ENCODE measurements at places on chromosomes 4 and X.

DNA sequence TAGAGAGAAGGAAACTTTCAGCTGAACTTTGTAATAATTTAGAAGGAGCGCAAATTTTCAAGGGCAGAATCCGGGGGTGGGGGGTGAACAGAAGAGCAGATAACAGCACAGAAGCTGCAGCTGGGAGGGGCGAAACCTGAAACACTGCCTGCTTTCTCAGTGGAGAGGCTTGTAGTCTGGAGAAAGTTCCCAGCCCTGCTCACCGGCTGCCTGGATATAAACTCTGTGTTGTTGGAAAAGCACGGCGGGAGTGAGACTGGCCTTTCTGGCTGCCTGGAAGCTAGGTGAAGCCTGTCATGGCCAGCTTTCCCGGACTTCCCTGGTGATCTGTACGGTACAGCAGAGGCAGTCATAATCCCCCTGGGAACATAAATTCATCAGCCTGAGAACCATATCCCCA lies 1352.1 kb upstream of the DIAPH2 start:
- DNase-seq: no peak

- DNase-seq: no peak
These were observed 9.0 kb upstream of the RPL34 start for GRCh38 chr4:108611365-108611764.

DNA sequence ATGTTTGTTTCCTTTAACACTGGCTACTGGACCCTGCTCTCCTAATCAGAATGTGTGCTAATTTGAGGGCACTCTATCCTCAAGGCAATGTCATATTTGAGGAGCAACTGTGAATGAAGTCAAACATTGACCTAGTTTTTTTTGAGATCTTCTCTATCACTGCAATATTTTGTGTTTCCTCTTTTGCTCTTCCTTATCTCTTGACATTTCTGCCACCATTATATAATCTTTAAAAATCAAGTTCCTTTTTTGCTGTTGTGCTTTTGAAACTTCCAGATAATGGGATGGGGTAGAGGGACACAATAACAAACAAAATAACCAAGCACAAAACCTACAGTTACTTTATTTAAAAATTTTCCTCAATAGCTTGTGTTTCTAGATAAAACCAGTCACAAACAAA lies 7.4 kb upstream of the WDFY3 start:
- no peak for DNase-seq

DNA sequence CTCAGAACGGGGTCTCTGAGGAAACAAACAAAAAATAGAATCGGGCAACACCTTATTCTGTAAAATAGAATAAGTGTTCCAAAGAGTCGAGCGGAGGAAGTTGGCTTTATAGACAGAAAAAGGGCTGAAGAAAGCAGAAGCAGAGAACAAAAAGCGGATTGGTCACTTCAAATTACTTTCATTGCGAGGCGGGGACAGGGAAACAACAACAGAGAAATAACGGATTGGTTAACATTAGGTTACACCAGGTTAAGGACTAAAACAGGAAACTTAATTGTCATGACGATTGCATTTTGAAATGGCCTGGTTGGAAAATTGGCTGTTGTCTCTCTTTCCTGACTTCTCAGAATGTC lies 433 bp upstream of the COQ2 start:
- DNase-seq: peak; percentile 14

DNA sequence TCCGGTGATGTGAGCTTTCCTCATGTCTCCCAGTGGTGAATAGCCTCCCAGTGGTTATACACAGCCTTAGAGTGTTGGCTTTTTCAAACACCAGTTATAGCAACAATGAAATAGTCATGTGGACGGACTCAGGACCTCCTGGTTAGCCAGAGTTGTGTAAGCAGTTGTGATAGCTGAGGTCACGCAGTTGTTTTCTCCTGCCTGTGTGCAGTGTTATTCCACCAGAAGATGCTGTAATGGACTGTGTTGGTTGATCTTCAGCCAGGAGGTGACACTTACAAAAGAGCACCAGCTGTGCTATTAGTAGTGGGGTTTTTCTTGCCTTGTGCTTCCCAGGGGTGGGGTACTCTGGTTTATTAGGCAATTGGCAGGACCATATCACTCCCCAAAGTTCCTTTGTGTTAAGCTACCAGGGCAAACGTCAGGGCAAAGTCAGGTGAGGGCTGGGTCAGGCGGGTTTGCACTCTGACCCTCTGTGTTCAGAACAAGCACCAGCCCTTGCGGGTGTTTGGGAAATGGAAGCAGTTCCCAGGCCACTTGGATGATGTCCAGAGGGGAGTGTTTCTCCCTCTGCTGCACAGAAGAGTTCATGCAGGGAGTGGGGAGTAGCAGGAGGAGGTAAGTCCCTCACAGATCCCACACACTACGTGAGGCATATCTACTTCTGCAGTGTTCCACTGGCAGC lies 252.6 kb downstream of the TMEM47 start:
- DNase-seq: no peak

GRCh38 chrX:103674531-103675454 lies 11.7 kb downstream of the MORF4L2 start:
- DNase-seq: no peak

DNA sequence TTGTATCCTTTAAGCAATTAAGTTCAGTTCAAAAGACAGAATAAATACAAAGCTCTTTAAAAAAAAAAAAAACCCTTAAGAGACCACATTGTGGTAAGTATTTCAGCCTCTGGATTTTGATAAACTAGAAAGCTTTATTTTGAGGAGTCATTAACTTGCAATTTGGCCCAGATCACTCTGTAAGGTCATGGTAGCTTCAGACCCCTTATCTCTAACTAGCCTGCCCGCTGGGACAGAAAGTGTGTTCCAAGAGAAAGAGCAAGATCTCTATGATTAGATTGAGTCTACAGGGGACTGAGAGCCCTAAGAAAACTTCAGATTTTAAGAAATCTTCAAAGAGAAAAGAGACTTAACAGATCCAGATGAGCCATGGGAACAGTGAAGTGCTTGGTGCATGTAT lies 45.6 kb downstream of the GALNT7 start:
- DNase-seq: no peak

GRCh38 chr4:163948920-163949455 lies 454.5 kb downstream of the TMA16 start:
- no peak for DNase-seq

DNA sequence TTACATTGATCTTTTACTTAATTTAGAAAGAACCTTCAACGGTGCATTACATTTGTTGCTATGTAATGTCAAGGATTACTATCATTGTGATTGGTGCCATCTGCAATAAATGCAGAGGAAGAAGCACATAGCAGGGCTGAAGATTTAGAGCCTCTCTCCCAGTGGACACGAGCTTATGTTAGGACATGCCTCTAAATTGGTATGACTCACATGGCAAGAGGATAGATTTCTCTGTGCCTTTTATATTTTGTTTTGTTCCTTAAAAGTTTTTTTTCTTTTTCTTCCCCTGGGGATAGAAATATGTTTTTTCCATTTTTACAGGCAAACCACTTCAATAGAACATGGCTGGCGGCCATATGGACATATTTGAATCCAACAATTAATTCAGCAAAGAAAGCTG lies 205.0 kb upstream of the HAND2 start:
- DNase-seq: no peak

GRCh38 chr4:98352396-98352795 lies 91.2 kb downstream of the RAP1GDS1 start:
- no peak for DNase-seq

GRCh38 chr4:78145622-78146021 lies 88.5 kb downstream of the FRAS1 start:
- DNase-seq: no peak

DNA sequence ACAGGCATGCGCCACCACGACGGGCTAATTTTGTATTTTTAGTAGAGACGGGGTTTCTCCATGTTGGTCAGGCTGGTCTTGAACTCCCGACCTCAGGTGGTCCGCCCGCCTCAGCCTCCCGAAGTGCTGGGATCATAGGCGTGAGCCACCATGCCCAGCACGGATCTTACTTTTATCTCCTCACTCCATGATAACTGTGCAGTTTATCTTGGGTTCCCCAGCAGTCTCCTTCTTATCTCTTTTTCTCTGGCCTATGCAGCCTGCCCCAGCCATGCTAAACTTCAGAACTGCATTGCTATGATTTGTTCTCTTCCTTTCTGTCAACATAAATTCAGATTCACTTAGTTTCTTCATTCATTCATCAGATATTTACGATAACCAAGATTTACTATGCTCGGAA lies 22.4 kb downstream of the PAGE1 start:
- DNase-seq: no peak

GRCh38 chr4:102713096-102713495 lies 47.7 kb downstream of the MANBA start:
- no peak for DNase-seq

DNA sequence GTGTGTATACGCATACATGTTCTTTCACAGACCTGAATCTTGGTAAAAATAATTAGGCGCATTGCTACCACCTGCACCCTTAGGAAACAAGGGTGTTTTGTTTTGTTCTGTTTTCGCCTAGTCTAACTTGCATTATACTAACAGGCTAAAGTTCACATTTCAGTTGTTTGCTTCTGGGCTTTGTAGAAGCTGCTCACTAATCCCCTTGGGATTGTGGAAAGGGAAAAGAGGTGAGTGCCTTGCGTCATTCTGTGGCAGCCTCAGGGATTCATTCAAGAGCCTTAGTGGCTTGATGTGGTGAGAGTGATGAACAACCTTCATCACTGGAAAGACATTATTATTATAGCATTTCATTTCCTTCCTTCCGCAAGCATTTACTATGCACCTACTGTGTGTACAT lies 331.1 kb downstream of the ADGRL3 start:
- DNase-seq: no peak

- no peak for DNase-seq
These were observed 13.3 kb downstream of the HNRNPD start for GRCh38 chr4:82360298-82361177.

GRCh38 chr4:105453550-105454205 lies 20.2 kb downstream of the PPA2 start:
- DNase-seq: peak; percentile 14

DNA sequence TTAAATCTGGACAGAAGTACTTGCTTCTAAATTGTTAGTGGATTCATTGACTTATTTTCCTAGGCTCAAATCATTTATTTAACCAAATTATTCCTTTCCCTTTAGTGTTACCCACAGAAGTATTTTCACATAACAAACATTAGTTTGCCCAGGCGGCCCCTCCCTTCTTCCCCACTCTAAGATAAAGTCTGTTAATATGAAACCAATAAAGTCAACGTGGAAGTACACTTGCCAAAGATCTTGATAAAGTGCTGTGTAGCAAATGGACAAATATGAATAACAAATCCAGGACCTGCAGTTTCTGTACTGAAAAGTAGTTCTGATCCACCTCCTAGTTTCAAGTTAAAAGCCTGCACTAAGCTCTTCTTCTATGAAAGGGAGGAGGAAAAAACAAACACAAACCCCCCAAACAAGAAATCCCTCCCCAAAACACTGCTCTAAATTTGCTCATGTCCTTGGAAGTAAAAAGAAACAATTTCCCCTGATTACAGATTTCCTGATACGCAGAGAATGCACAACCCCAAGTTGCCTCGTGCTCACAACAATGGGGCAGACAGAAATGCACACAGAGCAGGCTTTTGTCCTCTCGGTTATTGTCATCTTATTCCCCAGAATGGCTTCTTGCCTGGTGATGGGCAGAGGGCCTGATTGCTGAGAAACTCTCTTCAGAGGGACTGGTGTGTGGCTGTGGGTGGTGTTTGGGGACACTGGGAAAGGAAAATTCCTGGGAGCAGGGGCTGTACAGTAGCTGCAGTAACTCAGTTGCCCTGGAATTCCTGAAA lies 23.2 kb downstream of the TMSB4X start:
- DNase-seq: no peak
